ENCODE measurements at places on chromosomes 2 and 18. TPM values are rescaled to one million over a fixed set of nuclear protein-coding genes. Genes with fewer than 3 reads are reported as not detected.

- no peak for DNase-seq
These were observed 1367.2 kb upstream of the CELF4 start for GRCh38 chr18:38932752-38933151.

DNA sequence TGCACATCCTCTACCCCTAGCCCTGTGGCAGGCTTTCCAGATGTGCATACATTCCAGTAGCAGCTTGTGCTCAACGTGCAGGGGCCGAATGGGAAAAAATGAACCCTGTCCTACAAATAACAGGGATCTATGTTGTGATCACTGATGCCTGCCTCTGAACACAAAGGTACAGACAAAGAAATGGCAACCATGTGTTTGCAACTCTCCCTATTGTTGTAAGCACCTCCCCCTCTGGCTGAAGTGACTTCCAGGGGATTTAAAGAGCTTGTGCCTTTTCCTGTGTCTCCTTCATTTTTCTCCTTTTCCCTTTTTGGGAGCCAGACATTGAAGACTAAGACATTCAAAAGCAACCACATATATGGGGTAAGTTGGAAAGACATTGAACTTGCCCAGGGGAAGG lies 21.6 kb downstream of the ARHGAP25 start:
- DNase-seq = no peak

DNA sequence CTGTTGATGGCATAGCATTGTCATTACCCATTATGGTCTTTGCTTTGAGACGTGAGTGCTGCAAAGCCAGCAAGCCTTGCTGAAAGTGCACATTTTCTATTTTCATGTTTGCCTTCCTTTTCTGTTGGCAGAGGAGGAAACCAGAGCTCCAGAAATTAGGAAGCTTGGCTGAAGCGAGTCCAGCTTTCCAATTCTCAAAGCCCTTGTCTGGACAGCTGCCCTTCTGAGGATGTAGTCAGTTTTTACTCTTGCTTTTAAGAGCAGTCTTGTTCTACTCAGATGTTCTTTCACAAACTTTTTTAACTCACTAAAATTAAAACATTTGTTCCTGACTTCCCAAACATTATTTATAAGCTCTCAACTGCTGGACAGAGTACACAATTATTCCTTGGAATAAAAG lies 93.8 kb downstream of the ICOS start:
- no peak for DNase-seq

- no peak for DNase-seq
These were observed 37.3 kb downstream of the EFR3B start for GRCh38 chr2:25079050-25079635.

DNA sequence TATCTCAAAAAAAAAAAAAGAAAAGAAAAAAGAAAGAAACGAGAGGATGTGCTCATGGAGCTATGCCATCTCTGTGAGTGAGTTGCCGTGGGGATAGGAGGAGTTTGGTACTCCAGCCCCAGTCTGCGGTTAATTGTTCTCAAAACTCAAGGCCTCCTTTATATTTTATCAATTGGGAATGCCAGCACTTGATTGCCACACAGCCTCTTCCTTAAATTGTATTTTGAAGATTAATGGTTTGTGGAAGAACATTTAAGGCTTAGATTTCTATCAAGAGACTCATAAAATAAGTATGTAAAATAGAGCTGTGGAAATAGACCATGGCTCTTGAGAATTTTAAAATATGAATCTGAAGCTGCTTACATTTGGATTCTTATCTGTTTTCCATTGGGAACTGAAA lies 29.8 kb downstream of the KCNE4 start:
- no peak for DNase-seq

MALT1 gene
- total RNA-seq = 27.9 TPM

LYG1 gene
- not detected for total RNA-seq

All from Daoy (cell line).